ENCODE measurements at places on chromosomes 5 and 9.

GRCh38 chr5:133236976-133237375 is 185.2 kb downstream of the HSPA4 start:
- DNase-seq: no peak

DNA sequence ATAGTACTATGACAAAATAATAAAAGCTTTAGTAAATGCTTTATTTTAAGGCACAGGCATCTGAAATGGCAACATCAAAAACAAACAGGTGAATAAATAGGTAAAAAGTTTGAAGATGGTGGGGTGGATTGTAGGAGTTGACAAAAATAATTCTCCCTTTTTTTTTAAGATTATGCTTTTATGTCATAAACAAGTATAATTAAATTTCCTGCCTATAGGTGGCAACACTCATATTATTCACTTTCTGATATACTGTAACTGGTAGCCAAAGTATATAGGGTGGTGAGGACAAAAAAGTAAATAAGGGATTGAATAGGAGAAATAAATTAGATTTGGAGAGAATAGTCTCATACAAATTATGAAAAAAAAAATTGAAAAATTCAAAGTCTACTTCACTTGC is 120.0 kb upstream of the ACOT12 start:
- no peak for DNase-seq

DNA sequence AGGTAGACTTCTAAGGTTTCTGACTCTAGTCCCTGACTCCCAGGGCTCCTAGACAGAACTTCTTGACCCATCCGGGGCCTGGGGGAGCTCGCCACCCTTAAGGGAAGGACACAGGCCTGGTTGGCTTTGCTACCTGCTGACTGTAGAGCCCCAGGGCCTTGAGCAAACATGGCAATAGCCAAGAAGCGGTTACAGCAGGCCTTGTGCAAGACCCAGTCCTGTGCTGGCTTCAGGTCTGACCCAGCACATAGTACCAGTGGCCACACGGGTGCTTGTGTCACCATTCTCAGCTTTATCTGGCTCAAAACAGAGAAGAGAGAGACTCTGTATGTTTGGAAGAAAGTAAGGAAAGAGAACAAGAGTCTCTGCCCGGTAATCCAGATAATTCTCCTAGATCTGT is 41.8 kb downstream of the AP3B1 start:
- no peak for DNase-seq

DNA sequence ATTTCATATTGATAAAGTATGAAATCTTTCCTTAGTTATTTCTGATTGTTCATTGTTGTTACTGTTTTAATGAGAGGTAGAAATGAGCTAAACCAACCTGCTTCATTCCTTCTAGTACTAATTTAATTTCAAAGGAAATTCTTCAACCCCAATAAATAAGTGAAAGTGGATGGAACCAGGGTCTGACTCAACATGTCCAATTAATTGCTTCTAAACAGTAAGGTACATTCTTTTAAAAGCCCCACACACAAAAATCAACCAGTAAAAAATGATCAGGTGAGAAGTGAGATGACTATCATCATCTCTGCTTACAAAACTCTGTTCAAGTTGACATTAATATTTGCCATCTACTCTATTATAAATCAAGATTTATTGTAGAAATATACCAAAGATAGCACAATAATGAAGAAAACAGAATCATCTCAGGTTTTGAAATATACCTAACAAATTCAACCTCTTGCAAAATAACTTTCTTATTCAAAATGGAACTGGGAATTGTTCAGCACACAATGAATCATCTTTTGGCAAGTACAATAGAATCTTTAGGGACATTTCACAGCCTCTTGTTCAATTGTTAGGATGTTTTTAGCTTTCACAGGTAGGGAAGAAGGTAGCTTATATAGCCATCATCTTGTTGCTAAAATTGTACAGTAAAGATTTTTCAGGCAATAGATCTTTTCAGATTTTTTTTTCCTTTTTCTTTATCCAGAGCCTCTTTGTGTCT is 114.5 kb downstream of the RPS23 start:
- no peak for DNase-seq

GRCh38 chr9:38415856-38416255 is 8.4 kb downstream of the IGFBPL1 start:
- no peak for DNase-seq

DNA sequence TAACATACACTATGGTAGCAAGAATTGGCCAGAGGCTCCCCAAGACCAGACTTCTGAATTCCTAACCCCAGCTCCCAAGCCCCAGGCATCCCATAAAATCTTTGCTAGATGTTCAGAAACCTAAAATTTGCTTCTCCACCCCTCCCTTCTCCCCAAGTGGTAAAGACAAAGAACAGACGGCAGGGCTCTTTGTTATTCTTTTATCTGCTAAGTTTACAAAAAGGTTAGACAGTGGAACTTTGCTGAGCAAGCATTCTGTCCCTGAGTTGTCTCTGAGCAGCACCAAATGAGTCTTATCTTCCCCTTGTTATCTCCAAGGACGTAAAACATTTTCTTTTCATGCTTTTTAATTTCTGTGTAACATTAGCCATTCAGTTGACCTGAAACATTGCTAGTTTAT is 30.2 kb downstream of the TJP2 start:
- DNase-seq: no peak

All from omental fat pad (tissue), 4 donors.